ENCODE measurements at places on chromosomes 1 and 21. TPM values are rescaled to one million over a fixed set of nuclear protein-coding genes. Genes with fewer than 3 reads are reported as not detected.

KCND3 gene
- polyA plus RNA-seq = 1.4 TPM

IL19 gene
- polyA plus RNA-seq = not detected

CRP gene
- not detected for polyA plus RNA-seq

SLC45A1 gene
- polyA plus RNA-seq = 0.83 TPM

FAM110D gene
- polyA plus RNA-seq = 0.83 TPM

CFHR1 gene
- 0.90 TPM for polyA plus RNA-seq

PTPN7 gene
- 1.5 TPM for polyA plus RNA-seq

CRYAA gene
- not detected for polyA plus RNA-seq

MTARC1 gene
- polyA plus RNA-seq = 4.0 TPM

IFI44 gene
- polyA plus RNA-seq = 16.9 TPM

CD1E gene
- polyA plus RNA-seq = 0.33 TPM

SH3BGR gene
- 237 TPM for polyA plus RNA-seq

USH2A gene
- 0.04 TPM for polyA plus RNA-seq

PLCH2 gene
- polyA plus RNA-seq = 0.62 TPM

DRAXIN gene
- polyA plus RNA-seq = 0.22 TPM

RPF1 gene
- polyA plus RNA-seq = 30.8 TPM

OLIG2 gene
- polyA plus RNA-seq = not detected

NBPF6 gene
- polyA plus RNA-seq = not detected

SLC25A34 gene
- 2.4 TPM for polyA plus RNA-seq

CD101 gene
- polyA plus RNA-seq = 6.3 TPM

RPTN gene
- not detected for polyA plus RNA-seq

PDE9A gene
- 7.6 TPM for polyA plus RNA-seq

SPSB1 gene
- polyA plus RNA-seq = 4.8 TPM

KRTAP19-1 gene
- not detected for polyA plus RNA-seq

RBP7 gene
- 6.0 TPM for polyA plus RNA-seq

CLCA4 gene
- 0.05 TPM for polyA plus RNA-seq

SYTL1 gene
- polyA plus RNA-seq = 0.52 TPM

PRSS38 gene
- polyA plus RNA-seq = not detected

TMEM50B gene
- polyA plus RNA-seq = 23.7 TPM
